ENCODE measurements at places on chromosomes 3 and 15.
A peak's percentile ranks its signal among the peaks of the same experiment; 100 is the strongest.

DNA sequence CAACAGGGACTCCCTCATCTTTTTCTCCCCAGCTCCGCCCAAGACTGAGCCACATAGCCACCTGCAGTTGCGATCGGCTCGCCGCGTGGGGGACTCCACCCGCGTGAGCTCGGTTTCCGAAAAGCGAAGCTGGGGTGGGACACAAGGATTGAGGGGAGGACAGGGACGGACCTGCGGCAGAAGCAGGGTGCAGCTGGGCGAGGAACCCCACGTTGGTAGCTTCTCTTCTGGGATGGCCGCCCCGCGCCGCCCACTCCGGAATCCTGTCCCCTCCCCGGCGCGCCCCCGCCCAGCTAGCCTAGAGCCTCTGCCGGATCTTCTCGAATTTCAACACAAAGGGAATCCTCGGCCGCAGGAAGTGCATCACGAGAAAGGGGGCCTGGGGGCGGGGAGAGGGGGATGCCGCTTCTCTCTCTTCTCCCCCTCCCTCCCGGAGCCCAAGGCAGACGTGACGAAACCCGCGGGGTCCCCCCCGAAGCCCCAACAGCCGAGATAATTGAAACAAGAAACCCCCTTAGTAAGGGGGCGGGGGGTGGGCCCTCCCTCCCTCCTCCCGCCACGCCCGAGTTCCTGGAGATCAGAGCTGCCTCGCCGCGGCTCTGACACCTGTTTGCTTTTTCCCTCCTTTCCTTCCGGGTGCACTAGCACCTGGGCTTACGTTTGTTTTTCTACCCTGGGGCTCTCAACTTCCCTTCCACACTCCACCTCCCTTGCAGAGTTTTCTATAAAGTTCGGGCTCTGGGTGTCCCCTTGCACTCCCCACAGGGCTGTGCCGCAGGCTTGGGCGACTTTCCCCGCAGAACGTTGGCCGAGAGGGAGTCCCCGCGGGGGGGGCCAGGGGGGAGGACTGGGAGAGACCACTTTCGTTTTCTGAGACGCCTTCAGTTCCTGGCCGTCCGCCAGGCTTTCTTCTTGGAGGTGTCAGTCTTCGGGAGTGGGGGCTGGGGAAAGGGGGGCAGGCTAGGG, 1.3 kb upstream of the KCNH8 start:
- DNase-seq, result peak; percentile 38

DNA sequence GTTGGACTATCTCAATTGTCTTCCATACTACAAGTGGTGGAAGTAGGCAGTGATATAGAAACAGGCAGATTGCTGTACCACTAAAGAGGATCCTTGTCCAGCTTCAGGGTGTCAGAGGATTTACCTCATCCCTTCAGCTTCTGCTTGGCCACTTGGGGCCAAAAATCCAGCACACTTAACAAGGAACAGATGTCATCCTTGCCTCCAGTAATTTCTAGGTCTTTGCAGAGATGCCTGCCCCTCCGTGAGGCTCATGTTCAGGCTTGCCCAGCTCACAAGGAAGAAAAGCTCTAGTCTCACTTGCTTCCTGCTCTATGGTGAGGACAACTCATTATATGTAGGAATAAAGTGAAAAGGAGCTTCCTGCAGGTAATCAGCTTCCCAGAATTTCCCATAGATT, 510.3 kb downstream of the EPHA3 start:
- no peak for DNase-seq

GRCh38 chr3:28114893-28115292, 126.5 kb upstream of the CMC1 start:
- no peak for DNase-seq

DNA sequence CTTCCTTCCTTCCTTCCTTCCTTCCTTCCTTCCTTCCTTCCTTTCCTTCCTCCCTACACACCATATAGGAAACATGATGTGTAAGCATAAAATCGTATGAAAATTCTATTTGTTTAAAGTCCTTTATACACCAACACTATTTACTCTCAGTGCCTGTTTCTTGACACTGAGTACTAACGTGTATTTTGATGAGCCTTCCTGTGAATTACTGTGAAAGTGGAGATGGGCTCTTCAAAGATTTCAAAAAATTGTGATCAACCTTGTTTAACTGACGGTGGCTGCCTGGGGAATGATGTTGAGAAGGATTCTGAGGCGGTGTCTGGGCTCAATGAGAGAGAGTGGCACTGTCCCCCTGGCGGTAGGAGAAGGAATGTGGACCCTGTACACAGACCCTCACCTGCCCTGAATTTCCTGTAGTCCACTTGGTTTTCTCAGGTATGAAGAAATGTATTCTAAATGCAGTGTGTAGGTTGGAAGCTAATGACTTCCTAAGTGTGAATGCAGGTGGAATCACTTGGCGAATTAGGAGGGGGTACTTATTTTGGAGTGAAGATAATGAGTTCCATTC, 237.9 kb downstream of the GAP43 start:
- no peak for DNase-seq

GRCh38 chr3:23659274-23659673, 146.5 kb upstream of the UBE2E1 start:
- no peak for DNase-seq

- DNase-seq, result no peak
Observed at GRCh38 chr3:72111265-72112205, 326.6 kb upstream of the PROK2 start.

GRCh38 chr15:63434576-63435186, 53.0 kb upstream of the CA12 start:
- DNase-seq, result no peak

DNA sequence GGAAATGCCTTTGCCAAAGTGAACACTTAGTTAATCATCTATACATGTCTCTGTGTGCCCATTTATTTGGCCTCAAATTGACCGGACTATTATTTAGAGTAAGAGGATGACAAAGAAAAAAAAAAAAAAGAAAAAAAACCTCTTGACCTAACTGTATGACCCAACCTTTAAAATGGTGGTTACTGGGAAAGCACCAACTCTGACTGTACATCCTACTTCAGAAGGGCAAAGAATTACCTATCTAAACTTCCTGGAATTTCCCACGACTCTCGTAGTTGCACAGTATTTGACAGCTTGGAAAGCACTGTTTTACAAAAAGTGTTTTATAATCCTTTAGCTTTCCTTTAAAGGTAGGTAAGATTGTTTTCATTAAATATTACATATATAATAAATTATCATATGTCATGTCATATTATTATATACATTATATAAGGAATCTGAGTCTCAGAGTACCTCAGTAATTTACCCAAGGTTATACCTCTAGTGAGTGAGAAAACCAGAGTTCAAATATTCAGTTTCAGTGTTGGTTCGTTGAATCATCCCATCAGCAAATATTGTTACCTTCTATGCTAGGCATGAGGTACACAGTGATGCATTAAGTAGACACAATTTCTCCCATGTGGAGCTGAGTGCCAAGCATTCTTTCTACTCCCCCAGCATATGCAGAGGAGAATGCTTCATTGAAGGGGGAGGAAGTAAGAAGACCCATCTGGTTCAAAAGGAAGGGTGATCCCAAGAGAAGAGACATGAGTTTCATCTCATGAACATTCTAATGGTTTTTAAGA, 5.0 kb downstream of the BCL2A1 start:
- DNase-seq, result no peak

- DNase-seq, result no peak
Observed at GRCh38 chr15:31487811-31488436, 161.3 kb downstream of the KLF13 start.

DNA sequence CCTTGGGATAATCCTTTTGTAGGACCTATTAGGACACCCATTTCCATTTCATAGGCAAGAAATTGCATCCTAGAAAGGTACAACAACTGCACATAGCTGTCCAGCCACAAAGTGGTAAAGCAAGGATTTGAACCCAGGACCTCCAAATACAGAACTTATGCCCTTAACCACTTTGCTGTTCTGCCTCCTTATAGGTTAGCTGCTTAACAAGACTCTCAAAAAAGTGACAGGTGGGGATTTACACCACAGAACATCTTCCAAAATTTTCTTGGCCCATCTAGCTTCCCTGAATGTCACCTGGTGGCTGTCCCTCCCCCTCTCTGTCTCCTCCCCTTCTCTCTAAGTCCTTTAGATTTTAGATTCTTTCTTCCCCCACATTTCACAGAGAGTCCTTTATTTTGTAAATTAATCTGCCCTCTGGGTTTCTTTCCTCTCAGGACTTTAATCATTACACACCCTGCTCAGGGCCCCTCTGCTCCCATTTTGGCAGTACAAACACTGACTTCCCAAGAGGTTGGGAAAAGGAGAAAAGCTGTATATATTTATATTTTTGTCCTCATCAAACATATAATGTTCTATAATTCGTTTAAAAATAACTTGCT, 120.6 kb downstream of the CPNE4 start:
- no peak for DNase-seq

DNA sequence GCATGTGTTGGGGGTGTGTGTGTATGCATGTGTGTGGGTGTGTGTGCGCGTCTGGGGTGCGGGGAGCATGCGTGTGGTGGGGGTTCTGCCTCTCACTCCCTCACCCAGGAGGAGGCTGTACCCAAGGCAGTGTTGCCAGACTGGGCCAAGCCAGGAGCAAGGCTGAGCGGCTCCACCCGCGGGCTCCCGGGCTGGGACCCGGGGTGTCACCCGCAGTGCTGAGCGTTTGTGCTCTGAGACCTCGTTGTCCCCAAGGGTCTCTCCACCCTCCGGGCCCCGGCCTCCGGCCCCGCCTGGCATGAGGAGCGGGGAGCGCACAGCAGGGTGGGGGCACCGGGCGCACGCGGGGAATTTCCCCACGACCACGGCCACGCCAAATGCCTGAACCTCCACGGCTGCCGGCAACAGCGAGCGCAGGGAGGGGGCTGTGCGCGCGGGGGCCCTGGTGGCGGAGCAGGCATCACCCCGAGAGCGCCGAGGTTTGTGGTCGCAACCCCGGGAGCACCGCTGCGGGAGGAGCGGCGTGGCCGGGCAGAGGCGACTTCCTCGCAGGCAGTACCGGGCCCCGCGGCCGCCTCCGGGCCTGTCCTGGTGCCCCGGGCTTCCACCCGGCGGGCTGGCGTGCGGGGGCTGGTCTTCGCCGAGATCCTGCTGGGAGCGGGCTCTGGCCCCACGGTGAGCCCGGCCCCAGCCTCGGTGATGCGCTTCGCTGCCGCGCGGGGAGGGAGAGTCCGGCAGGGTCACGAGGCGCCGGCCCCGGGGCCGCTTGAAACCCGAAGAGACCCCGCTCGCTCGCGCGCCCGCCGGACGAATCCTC, 7.4 kb upstream of the OCA2 start:
- DNase-seq, result no peak

DNA sequence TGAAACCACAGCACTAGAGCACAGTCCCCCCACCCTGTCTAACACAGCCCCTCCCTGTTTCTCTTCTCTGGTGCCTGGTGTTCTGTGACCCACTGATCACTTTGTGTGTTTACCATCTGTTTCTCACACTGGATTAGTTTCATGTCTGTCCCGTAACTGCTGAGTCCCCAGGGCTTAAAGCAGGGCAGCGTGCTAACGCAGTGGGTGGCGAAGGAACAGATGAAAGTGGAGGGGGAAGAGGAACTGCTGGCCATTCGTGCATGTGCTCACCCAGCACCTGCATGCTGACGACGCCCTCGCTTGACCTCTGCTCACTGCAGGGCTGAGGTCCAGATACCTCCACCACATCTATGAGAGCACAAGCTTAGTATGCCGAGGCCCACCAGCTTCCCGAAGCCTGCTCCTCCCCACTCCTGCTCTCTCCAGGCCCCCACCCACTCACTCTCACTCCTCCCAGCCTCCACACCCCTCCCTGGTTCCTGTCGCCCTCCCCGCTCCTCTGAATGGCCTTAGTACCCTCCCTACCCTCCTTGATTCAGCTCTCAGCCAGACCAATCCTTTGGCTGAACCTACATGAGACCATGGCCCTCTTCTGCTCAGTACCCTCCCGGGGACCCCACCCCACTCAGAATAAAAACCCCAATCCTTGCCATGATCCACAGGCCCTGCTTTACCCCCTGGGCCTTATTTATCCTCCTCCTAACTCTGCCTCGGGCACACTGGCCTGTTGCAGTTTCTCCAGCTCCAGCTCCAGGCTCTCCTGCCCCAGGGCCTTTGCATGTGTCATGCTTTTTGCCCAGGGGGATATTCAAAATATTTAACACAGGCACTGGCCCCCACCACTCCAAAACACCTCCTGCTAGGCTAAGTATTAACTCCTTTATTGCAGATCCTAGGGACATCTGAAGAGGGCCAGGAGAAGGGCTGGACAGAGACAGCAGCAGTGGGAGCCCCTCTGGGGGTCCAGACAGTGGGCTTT, 15.1 kb upstream of the IQSEC1 start:
- DNase-seq, result no peak

GRCh38 chr15:66721501-66721937, 19.5 kb downstream of the SMAD6 start:
- DNase-seq, result no peak

GRCh38 chr3:43180694-43181093, 74.8 kb upstream of the POMGNT2 start:
- no peak for DNase-seq

- no peak for DNase-seq
Observed at GRCh38 chr3:115655761-115656282, 32.5 kb downstream of the GAP43 start.

DNA sequence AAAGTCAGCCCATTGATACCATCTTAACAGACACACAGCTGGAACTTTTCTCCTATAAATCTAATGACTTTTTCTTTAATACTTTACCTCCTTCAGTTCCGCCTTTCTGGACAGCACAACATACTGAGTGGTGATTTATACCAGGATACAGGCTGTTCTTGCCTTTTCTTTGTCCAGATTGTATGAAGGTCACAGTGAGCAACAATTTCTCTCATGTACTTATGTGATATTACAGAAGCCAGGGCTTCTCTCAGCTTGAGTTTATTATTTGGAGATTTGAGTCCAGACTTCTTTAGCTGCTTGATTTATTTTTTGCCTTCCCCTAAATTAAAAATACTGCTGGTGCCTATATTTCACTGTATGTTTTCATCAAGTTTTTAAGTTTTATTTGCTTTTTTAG, 976.0 kb downstream of the ROBO2 start:
- DNase-seq, result no peak

DNA sequence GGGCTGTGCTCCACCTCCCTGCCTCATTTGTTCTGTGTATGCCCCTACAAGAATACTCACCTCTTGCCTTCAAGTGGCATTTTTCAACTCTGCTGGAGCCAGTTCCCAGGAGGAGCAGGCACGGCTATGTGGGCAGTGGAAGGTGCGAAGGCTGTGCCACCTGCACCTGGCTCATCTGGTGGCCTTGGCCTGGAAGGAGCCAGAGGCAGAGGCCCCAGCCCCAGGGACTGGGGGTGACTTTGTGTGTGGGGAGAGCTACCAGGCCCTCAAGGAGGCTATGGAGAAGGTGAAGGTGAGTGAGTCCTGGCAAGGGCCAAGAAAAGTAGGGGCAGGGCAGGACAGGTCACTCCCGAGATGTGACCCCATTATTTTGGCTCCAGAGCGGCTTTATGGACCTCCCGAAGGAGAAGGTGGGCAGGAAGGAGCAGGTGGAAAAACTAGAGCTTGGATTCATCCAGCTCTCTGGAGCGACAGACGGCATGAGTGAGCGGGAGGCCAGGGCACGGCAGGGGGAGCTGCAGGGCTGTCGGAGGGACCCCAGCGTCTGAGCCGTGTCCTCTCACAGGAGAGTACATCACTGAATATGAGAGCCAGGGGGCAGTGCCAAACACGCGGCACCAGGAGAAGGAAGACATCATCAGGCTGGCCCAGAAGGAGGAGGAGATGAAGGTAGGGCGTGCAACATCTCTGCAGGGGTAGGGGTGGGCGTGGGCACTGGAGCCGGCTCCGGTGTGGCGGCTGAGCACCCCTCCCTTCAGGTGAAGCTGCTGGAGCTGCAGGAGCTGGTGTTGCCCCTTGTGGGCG, 57.3 kb upstream of the UBE2Q2 start:
- DNase-seq, result no peak

All from stimulated activated CD4-positive, alpha-beta T cell treated with anti-CD3 and anti-CD28 coated beads, TNF-alpha, amount 100 ng/mL, for 1 hour (primary cell).